ENCODE measurements at places on chromosomes 4 and X. TPM values are rescaled to one million over a fixed set of nuclear protein-coding genes. Genes with fewer than 3 reads are reported as not detected.
A peak's percentile ranks its signal among the peaks of the same experiment; 100 is the strongest.

- no peak overlapping the region for H3K27ac ChIP-seq
- H3K4me3 ChIP-seq = no peak overlapping the region
- no peak for DNase-seq
- H3K27me3 ChIP-seq = peaks cover 2% of the 10 kb centered on the region
Measured at GRCh38 chr4:112142182-112142581, 3.1 kb upstream of the FAM241A start.

GRCh38 chrX:47191331-47191730 is 2.3 kb upstream of the UBA1 start:
- H3K4me1 ChIP-seq = peaks cover 38% of the 10 kb centered on the region
- H3K27ac ChIP-seq = peak overlapping the region; percentile 93
- peaks cover 11% of the 10 kb centered on the region for H3K36me3 ChIP-seq
- no peaks in the 10 kb centered on the region for H3K27me3 ChIP-seq

DNA sequence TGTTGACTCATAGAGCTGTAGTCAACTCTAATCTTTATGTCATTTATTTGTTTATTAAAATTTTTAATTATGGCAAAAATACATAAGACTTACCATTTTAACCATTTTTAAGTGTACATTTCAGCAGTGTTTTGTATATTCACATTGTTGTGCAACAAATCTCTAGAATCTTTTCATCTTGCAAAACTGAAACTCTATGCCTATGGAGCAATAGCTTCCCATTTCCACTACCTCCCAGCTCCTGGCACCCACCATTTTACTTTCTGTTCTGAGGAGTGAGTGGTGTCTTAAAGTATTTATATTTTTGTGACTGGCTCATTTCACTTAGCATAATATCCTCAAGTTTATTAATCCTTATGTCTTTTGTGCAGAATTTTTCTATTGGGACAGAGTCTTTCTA is 181.0 kb downstream of the GPAT3 start:
- no peaks in the 10 kb centered on the region for H3K4me1 ChIP-seq
- H3K27ac ChIP-seq = no peak overlapping the region
- no peak for DNase-seq

DNA sequence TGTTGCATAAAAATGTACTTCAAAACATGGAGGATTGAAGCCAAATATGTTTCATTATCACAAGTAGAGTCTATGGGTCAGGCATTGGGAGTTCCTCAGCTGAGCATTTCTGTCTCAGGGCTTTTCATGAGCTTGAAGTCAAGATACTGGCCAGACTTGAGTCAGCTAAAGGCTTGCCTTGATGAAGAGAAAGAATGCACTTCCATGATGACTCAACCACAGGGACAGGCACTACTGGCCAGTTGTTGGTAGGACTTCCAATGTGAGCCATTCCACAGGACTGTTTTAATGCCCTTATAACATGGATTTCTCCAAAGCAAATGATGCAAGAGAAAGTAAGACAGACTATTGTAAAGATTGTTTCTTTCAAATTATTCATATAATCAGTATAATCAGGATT is 895.6 kb downstream of the RAB28 start:
- no peaks in the 10 kb centered on the region for H3K36me3 ChIP-seq
- H3K27ac ChIP-seq = no peak overlapping the region
- H3K4me1 ChIP-seq = no peaks in the 10 kb centered on the region
- no peak for DNase-seq

DNA sequence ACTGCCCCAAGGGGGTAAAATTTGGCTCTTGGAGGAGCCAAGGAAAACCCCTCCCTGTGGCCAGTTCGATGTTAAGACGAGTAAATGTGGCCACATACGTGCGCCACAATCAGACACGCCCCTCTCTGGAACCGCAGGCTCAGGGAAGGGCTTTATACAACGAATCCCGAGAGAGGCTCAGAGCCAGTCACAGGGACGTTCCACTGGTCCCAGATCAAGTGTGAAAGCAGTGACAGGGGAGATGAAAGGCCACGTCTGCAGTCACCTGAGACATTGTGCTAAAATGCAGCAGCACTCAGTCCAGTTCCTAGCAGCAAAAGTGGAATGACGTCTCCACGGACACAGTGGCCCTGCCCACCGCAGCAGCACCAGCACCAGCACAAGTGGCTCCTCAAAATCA is 68.0 kb downstream of the ACOX3 start:
- H3K27ac ChIP-seq = no peak overlapping the region
- no peaks in the 10 kb centered on the region for H3K27me3 ChIP-seq
- H3K4me3 ChIP-seq = no peak overlapping the region
- no peaks in the 10 kb centered on the region for H3K4me1 ChIP-seq

DNA sequence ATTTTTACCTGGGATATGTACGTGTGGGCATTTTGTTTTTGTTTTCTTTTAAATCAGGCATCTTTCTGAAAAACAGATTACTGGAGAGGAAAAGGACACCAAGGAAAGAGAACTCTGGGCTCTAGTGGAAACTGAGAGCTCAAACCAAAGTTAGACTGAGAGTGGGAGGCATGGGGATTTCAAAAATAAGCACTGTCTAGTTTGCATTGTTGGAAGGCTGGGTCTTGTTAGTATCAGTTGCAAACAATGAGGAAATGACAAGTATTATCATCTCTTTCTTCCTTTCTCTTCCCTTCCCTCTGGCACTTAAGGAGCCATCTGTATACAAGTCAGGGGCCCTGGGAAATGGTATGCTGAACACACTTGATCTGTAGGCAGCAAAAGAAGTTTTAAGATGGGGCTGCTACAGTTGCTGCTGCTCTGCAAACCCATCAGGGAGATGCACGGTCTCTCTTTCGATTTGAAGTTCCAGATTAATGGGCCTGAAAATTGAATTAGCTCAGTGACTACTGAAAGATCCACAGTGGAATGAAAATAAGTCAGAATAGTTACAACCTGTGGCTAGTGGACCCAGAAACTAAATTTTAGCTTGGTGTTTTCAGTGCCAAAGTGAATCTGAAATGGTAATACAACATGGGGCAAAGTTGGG is 48.0 kb upstream of the GRXCR1 start:
- H3K27me3 ChIP-seq = peaks cover 2% of the 10 kb centered on the region
- no peak overlapping the region for H3K27ac ChIP-seq
- no peak for DNase-seq
- no peaks in the 10 kb centered on the region for H3K4me1 ChIP-seq

DNA sequence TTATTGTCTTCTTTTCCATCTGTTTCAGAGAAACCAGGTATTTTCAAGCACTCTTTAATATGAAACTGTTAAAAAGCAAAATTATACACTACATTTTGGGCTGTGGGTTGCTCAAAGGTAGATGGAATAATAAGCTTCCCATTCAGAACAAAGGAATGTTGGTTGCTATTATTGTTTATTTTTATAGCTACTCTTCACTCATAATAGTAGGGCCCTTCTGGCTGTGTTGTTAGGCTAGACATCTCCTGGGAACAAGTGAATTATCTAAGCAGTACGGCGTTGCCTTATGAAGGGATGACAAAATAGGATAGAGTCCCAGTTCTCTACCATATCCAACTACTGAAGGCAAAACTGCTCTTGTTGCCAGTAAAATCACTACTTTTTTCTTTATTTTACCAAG is 34.2 kb downstream of the TENM3 start:
- H3K36me3 ChIP-seq = no peaks in the 10 kb centered on the region
- H3K27me3 ChIP-seq = no peaks in the 10 kb centered on the region
- H3K27ac ChIP-seq = no peak overlapping the region
- no peak for DNase-seq
- H3K4me3 ChIP-seq = no peak overlapping the region
- no peaks in the 10 kb centered on the region for H3K4me1 ChIP-seq

GRCh38 chrX:107226757-107227156 is 20.3 kb downstream of the DNAAF6 start:
- no peak for DNase-seq
- no peaks in the 10 kb centered on the region for H3K4me1 ChIP-seq
- H3K4me3 ChIP-seq = no peak overlapping the region
- no peak overlapping the region for H3K27ac ChIP-seq

DNA sequence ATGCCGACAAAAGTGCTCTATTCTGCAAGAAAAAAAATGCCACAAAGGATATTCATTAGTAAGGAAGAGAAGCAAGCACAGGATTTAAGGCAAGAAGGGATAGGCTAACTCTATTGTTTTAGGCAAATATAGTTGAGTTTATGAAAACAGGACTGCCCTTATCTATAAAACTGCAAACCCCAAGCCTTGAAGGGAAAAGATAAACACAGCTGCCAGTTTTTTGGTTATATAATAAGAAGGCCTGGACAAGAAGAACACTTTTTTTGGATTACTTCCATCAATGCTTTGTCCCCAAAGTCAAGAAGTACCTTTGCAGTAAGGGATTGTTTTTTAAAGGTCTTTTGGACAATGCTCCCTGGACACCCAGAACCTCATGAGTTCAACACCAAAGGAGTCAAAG is 45.4 kb upstream of the WWC2 start:
- no peaks in the 10 kb centered on the region for H3K36me3 ChIP-seq
- no peak for DNase-seq
- no peaks in the 10 kb centered on the region for H3K4me1 ChIP-seq
- peaks cover 12% of the 10 kb centered on the region for H3K27me3 ChIP-seq
- no peak overlapping the region for H3K4me3 ChIP-seq
- no peak overlapping the region for H3K27ac ChIP-seq

HS6ST2 gene
- not detected for total RNA-seq

SULT1B1 gene
- total RNA-seq = 0.50 TPM

UNC5C gene
- total RNA-seq = not detected

P2RY10 gene
- total RNA-seq = 69.3 TPM

IDH3G gene
- total RNA-seq = 69.4 TPM

Data from activated CD8-positive, alpha-beta memory T cell treated with anti-CD3 and anti-CD28 coated beads, Interleukin-2, amount 10 ng/mL, durations not matched to agents 7 days and 5 days (primary cell).